ENCODE measurements at places on chromosomes 3 and 15.

- no peak for DNase-seq
These were observed 10.6 kb upstream of the PCSK6 start for GRCh38 chr15:101499863-101500713.

GRCh38 chr15:38991701-38992100 lies 427.1 kb upstream of the RASGRP1 start:
- DNase-seq: no peak

- no peak for DNase-seq
These were observed 12.6 kb upstream of the SPINK8 start for GRCh38 chr3:48345946-48346572.

DNA sequence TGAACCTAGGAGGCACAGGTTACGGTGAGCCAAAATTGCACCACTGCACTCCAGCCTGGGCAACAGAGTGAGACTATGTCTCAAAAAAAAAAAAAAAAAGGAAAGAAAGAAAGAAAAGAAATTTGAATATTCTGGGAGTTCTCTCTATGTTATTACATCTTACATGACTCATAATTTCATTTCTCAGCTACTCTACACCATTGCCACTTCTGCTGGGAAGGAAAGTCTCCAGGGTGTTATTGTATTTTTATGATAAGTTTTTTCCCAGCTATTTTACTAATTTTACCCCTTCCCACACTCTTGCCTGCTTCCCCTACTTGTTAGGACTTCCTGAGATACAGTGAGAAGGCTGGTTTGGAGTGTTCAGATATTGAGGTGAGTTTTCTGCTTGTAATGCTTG lies 69.7 kb upstream of the UMPS start:
- no peak for DNase-seq

DNA sequence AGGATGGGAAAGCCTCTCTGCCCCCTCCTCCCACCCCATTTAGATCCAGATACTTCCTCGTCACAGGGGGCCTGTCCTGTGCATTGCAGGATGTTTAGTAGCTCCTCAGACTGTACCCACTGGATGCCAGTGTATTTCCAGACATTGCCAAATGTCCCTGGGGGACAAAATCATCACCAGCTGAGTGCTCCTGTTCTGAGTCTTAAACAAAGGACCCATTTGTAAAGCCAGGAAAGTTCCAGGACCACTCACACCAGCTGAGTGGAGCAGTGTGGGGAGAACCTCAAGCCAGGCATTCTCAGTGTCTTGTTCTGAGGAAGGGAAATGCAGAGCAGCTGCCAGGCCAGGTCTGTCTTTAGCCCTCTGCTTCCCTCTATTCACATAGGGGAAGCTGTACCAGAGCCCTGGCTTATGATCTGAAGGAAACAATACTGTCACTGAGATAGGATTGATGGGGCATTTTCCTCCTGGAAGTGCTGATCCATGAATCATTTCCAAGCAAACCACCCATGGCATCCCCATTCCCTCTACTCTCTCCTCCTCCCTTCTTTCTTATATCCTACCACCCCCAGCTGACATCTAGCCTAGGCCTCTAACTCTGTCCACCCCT lies 67.4 kb upstream of the MEX3B start:
- DNase-seq: no peak

DNA sequence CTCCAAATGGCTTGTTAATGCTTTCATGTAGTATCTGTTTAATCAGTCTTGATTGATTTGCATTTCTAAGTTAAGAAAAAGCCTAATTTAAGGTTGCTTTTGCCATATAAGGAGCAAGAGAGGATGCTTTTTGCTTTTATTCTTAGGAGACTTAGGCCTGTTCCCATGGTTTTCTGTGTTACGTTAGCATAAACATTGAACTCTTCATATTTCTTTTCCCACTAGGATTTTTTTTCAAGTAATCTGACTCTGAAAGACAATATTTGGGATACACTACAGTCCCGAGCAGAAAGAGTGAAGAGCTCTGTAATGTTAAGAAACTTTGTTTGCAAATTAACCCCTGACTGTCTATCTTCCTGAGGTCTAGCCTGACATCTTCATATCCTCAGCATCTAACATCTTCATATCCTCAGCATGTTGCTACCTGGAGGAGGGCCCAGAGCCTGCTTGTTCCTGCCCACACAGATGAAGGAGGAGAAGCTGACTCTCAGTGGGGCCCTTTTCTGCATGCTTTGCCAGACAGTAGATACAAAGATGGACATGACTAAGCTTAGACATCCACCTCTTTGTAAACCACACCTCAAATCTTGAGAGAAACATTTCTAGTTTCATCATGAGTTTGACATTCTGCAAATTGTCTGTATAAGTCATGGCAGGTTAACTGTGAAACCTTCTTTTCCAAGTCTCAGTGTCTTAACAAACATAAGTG lies 86.2 kb upstream of the COL6A5 start:
- DNase-seq: no peak
